Mesenchymal stem cell (in vitro differentiated cells and primary cell): ENCODE measurements at places on chromosomes 11 and 22.

DNA sequence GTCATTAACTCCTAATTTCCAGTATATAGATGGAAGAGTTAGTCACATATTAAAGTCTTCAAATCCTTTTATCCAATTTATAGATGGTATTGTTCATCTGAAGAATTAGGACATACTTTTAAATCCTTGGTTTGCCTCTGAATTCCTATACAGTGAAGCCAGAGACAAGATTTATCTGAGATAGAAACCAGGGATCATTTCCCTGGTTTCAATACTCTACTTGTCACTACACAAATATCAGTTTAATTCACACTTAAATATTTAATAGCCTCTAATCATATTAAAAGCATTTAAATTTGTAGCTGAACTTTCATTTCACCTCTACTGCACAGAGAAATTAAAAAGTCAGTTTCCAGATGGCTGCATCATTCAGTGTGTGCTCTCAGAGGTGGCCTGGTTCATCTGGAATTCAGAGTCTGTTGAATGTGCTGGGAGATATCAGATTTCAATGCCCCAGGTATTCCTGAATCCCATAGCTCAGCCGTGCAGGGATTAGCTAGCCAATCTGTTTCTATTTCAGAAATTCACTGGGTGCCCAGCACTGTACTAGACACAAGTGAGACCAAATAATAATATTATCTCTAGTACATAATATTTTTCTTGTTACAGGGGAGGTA lies 344.3 kb downstream of the AASDHPPT start:
- no peak for DNase-seq

- DNase-seq = no peak
Observed at GRCh38 chr11:45684440-45684839, 19.0 kb upstream of the CHST1 start.

GRCh38 chr22:50276143-50276542 lies 6.0 kb upstream of the MAPK11 start:
- DNase-seq = no peak

DNA sequence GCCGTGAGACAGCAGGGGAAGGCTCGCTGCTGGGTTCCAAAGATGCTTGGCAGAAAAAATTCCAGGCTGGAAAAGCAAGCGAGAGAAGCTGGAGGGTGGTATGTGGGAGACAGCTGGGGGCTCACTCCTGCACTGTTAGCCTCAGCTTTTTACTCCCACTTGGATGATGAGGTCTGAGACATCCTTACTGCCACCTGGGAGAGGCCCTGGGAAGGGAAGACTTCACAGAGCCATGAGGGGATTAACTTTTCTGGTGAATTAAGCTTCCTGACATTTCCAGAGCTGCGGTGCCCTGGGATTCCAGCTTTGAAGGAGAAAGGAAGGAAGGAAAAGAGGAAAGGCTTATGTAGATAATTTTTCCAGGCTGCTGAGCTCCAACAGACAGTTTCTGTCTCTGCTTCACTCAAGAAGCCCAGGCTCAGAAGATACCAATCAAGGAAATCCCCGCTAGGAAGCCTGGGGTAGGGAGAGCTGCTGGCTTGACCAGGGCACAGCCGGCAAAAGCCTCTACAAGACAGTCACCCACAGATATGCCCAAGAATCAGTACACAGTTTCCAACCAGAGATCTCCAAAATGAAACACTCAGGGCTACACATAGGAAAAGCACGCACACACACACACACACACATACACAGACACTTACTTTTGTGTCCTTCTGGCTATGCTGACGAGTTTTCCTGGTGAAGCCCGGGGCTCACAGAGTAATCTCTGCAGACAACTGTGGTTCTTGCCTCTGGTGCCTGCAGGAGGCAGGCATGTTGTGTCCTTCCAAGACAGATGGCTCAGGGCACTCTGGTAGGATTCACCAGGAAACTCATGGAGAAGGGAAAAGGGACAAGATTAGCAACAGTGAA lies 907 bp downstream of the MCHR1 start:
- DNase-seq = peak; percentile 71

- DNase-seq = peak; percentile 42
Observed at GRCh38 chr11:34978236-34979191, 62.1 kb downstream of the PDHX start.

- DNase-seq = no peak
Observed at GRCh38 chr11:39968071-39968470, 1491.4 kb downstream of the LRRC4C start.

GRCh38 chr11:36151933-36152580 lies 137.2 kb downstream of the COMMD9 start:
- no peak for DNase-seq

DNA sequence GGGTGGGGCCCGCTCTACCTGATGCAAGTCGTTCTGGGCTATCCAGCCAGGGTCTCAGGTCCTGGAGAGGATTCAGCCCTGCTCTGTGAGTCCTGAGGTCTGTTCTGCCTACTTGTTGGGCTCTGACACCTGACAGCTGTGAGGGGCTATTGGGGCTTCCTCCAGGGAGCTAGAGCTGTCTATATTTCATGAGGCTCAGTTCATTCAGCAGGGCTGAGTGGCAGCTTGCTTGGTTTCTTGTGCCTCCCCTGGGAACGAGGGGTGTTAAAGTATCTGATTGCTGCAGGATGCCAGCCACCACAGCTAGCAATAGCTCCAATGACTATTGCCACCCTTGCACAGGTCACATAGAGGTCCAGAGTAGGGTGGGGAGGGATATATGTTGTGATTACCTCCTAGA lies 26.7 kb downstream of the INSC start:
- no peak for DNase-seq

GRCh38 chr11:28739489-28740280 lies 631.5 kb downstream of the METTL15 start:
- no peak for DNase-seq

DNA sequence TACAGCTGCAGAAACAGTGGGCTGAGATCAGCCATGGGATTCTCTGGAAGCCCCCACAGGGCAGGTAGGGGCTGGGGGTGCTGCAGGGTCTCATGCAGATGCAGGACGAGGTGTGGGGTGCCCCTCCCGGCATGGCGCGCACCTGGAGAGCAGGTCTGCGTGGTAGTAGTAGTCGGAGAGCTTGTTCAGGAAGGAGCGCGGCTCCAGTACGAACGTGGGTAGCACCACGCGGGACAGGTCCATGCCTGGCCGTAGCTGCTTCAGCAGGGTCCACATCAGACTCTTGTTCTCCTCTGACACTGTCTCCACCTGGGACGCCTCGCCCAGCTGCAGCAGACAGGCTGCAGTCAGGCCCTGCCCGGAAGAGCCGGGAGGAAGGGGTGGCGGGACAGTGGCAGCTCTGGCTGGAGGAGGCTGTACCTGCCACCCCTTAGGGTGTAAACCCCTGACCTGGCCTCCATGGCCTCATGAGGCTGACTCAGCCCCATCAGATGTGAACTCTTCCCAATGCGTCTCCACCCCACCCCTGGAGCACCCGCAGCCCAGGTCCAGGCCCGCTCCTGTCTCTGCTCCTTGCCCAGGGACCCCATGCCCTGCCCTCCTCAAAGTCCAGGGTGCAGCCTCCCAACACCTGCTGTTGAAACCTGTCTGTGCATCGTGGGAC lies 47.0 kb upstream of the CARS1 start:
- DNase-seq = no peak

- DNase-seq = no peak
Observed at GRCh38 chr11:32918427-32918826, 25.8 kb downstream of the QSER1 start.

DNA sequence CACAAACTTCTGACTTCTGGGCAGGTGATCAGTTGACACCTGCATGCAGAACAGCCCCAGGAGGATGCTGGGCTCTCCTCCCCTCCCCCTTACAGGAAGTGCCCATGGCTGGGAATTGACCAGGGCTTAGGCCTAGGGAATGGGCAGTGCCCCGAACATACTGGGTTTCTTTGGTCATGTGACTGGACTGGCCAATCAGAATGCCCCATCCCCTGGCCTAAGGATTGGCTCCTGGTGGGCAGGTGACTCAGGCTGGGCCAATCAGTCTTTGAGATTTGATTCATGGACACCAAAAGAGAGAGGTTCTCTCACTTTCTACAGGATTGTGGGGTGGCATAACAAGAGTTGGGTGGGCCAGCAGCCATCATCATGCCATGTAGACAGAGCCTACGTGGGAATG lies 37.1 kb downstream of the MCM5 start:
- no peak for DNase-seq

DNA sequence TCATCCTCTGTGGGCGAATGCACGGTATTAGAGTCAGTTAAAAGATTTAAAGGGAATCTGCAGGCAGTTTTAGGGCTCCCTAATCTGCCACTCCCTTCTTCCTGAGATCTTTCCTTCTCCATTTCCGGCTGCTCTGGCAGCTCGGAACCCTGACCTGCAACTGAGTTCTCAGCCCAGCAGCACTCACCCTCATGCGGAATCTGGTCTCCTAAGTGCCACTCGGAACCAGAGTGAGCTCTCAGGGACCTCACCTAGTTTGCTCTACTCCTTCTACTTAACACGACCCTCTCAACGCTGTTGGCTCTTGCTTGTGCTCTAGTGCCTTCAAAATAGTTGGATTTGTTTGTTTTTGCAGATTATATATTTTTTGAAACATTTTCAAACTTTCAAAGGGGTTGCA lies 19.3 kb upstream of the IL10RA start:
- DNase-seq = no peak

- DNase-seq = no peak
Observed at GRCh38 chr11:131692151-131692550, 321.7 kb downstream of the NTM start.

GRCh38 chr11:127118811-127119210 lies 118.2 kb upstream of the KIRREL3 start:
- DNase-seq = no peak

DNA sequence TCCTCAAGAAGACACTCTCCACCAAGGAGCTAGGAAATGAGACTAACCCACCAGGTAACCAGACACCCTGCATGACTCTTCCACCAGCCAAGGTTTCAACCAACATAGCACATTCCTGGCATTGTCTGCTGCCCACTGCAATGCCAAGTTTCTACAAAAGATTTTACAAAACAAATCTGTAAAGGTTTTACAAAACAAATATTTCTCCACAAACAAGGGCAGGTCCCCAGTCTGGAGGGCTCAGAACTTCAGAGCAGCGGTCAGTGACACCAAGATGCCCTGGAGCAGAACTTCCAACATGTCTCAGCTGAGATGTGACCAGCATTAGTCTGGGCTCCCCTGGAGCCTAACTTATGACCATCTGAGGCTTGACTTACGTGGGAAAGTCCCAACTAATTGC lies 14.0 kb downstream of the GALNT18 start:
- no peak for DNase-seq

DNA sequence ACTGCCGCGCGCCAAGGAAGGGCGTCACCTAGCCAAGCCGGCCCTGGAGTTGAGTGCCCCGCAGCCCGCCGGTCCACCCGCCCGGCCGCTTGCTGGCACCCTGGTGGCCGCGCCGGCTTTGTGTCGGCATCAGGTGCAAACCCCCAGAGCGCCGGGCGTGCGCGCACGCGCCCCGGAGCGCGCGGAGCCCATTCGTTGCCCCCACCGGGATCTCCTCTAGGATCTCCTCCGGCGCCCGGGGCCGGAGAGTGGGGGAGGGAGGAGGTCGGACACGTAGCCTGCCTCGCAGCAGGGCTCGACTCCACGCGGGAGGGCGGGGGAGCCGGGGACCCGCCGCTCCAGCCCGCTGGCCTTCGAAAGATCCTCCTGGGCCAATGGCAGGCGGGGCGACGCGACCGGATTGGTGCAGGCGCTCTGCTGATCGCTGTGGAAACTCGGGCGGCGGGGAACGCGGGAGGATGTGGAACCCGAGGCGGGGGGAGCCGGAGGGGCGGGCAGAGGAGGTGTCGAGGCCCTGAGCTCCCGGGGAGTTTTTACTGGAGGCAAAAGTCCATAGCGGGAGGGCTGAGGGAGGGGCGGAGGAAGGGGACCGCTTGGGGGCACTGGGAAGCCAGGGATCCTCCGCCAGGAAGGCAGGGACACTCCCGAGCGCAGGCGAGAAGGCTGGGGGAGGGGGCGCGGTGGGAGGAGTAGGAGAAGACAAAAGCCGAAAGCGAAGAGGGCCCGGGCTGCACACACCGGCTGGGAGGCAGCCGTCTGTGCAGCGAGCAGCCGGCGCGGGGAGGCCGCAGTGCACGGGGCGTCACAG lies at the start of gene FADS2:
TSS of gene FADS2 (plus strand) at position 730 of the 808 bp plus-strand sequence. CDS start 91 bp downstream, outside the sequence.
- peak; percentile 99 for DNase-seq

DNA sequence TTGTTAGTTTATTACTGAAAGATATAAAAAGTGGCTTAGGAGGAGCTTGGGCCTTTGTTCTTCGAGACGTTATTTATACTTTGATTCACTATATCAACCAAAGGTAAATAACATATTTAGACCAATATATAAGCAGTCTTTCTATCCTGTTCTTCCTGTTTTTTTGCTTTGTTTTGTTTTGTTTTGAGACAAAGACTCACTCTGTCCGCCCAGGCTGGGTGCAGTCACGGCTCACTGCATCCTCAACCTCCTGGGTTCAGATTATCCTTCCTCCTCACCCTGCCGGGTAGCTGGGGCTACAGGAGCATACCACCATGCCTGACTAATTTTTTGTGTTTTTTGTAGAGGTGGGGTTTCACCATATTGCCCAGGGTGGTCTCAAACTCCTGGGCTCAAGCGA lies 66.8 kb downstream of the ATM start:
- DNase-seq = no peak

DNA sequence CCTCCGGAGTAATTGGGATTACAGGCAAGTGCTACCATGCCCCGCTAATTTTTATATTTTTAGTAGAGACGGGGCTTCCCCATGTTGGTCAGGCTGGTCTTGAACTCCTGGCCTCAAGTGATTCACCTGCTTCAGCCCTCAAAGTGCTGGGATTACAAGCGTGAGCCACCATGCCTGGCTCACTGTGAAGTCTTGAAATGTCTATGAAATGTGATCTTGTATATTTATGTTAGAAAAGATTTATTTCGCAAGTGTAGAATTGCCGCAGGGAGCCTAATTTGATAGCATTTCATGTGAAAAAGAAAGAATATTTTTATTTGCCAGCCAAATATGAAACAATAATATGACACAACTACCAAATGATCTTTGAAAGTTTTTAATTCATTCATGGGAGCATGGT lies 52.1 kb downstream of the GRAMD1B start:
- DNase-seq = no peak

DNA sequence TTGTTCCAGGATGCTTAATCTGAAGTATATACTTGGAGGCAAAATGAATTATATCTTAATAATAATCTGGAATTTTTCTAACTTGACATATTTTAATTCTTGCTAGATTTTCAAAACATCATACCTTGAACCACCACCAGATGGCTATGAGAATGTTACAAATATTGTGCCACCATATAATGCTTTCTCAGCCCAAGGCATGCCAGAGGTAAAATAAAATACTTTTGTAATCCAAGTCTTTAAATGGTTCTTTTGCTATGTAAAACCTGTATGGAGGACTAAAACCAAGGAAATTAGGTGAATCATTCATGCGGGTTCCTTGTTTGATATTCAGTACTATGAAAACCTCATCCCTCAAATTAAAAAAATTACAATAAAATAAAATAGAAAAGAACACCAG lies 14.4 kb downstream of the NAALAD2 start:
- DNase-seq = no peak
